Cortex of kidney (tissue), 1 donor: ENCODE measurements at places on chromosomes 5 and 9.

- DNase-seq = no peak
Measured at GRCh38 chr9:88696501-88696900, 161.5 kb downstream of the NXNL2 start.

GRCh38 chr5:177403792-177404640 lies 3.6 kb upstream of the PFN3 start:
- DNase-seq = no peak

GRCh38 chr9:127109212-127109711 lies 13.2 kb downstream of the ANGPTL2 start:
- DNase-seq = no peak

GRCh38 chr5:5203451-5203850 lies 63.3 kb downstream of the ADAMTS16 start:
- DNase-seq = no peak

DNA sequence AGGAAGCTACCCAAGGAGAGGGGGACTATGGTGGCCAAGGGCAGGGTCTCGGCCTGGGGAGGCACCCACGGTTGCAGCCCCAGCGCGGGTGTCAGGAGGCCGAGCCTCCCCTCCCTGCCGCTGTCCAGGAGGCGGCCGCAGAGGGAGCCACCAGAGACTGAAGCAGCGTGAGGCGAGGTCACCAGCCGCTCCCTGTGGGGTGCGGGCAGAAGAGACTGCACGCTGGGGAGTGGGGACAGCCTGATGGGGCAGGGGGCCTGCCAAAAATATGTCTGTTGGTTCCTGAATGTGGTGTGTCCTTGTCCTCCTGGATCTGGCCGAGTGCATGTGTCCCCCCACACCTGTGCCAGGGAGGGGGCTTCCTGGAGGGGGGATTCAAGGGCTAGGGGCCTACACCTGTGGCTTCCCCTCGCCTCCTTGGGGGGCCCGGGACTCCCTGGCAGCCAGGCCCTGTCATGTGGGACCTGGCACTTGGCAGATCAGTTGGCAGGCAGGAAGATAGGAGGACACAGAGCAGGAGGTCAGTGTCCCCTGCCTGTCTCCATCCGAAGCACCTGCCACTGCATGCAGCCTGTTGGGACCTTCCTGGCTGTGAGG lies 131.2 kb downstream of the DAB2IP start:
- no peak for DNase-seq
